Stimulated activated CD4-positive, alpha-beta T cell treated with anti-CD3 and anti-CD28 coated beads, Interleukin-12 subunit alpha, Interleukin-12 subunit beta, amount 100 ng/mL, for 4 hours (primary cell): ENCODE measurements at places on chromosomes 4 and X.
A peak's percentile ranks its signal among the peaks of the same experiment; 100 is the strongest.

GRCh38 chr4:1668488-1668840 lies 15.6 kb downstream of the FAM53A start:
- DNase-seq = no peak

DNA sequence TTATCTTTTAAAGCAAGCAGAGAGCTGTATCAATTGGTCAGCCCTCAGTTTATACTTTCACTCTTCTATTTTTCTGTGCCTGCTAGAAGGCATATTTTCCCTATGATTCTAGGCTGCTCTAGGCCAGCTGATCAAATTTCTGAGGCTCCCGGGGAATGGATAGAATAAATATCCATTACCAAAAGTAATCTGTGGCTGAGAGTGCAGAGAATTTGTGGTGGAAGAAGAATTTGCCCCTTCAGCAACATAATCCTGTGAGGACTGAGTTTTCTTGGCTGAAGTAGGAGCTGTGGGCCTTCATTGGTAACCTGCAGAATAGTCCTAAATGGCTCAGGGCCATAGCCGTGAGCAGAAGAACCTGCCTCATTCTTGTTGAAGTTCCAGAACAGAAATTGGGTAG lies 314.6 kb upstream of the CASK start:
- DNase-seq = no peak

- DNase-seq = no peak
Measured at GRCh38 chrX:18994713-18995112, 10.8 kb upstream of the PHKA2 start.

- DNase-seq = no peak
Measured at GRCh38 chr4:11467931-11468330, 39.2 kb upstream of the HS3ST1 start.

DNA sequence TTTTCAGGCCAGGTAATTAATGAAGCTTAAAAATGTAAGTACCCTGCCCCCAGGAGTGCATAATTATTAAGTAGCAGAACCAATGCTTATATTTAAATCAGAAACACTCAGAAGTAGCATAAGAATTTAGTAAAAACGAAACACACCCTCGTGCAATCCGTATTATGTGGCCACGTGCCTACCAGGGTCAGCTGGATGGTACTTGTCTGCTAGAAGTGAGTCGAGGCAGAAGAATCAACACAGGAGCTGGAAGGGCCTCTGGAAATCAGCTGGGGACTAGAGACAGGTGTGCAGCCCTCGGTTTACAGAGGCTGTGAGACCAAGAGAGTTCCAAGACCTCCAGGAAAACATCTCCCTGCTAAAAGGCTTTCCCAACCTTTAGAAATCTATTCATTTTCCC lies 559 bp upstream of the FAM47E start:
- no peak for DNase-seq

GRCh38 chr4:80876810-80877209 lies 153.7 kb upstream of the BMP3 start:
- no peak for DNase-seq

- no peak for DNase-seq
Measured at GRCh38 chrX:2231570-2232192, 269.1 kb downstream of the DHRSX start.

GRCh38 chr4:183909187-183909586 lies 4.1 kb downstream of the STOX2 start:
- no peak for DNase-seq

DNA sequence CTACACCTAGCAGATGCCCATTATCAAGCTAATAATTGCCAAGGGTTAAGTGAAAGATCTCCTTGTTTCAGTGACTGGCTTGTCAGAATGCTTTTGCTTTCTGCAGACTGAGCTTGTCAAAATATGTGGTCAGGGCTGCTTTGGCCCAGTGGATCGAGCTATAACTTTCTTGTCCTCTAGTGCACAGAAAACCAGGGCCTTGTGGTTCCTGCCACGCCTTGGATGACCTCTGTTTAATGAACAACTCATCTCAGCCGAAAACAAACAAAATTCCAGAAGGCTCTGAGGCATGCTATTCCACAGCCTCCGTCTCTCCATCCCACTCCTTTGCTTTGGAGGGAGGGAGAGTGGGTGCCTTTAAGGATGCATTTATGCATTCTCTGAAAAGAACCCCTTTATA lies 11.3 kb downstream of the EVC start:
- no peak for DNase-seq

GRCh38 chr4:7390906-7391636 lies 43.7 kb downstream of the PSAPL1 start:
- DNase-seq = no peak

GRCh38 chrX:37348231-37348970 lies 763 bp upstream of the PRRG1 start:
- DNase-seq = no peak

DNA sequence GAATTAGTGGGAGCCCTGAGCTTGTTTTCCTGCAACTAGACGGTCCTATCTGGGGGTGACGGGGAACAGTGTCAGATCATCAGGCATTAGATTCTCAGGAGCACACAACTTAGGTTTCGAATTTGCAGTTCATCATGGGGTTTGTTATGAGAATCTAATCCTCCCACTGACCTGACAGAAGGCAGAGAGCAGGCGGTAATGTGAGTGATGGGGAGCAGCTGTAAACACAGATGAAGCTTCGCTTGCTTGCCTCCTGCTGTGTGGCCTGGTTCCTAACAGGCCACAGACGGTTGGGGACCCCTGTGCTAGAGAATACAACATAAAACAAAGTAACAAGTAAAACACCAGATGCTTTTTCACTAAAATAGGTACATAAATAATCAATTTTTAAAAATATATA lies 86.2 kb upstream of the BLTP1 start:
- no peak for DNase-seq

DNA sequence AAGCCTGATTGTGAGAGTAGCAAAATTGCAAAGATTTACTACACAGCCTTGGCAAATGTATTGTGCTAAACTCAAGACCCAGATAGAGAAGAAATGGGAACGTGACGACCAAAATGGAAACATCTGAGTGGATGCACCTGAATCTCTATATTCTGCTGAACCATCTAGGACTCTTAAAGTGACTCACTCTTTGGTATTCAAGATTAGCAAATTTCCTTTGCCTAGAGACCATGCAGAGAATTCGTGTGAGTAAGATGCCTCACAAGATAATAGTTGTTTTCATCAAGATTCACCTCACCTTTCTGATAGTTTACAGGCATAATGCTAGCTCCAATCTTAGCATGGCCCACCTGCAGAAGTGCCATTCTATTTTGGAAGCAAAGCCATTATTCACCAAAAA lies 14.4 kb upstream of the ATOH1 start:
- no peak for DNase-seq

- DNase-seq = no peak
Measured at GRCh38 chr4:8035371-8035780, 95.7 kb upstream of the AFAP1 start.

- no peak for DNase-seq
Measured at GRCh38 chr4:15690020-15690809, 8.6 kb downstream of the FAM200B start.

GRCh38 chr4:120704538-120704937 lies 218.0 kb downstream of the PRDM5 start:
- no peak for DNase-seq

DNA sequence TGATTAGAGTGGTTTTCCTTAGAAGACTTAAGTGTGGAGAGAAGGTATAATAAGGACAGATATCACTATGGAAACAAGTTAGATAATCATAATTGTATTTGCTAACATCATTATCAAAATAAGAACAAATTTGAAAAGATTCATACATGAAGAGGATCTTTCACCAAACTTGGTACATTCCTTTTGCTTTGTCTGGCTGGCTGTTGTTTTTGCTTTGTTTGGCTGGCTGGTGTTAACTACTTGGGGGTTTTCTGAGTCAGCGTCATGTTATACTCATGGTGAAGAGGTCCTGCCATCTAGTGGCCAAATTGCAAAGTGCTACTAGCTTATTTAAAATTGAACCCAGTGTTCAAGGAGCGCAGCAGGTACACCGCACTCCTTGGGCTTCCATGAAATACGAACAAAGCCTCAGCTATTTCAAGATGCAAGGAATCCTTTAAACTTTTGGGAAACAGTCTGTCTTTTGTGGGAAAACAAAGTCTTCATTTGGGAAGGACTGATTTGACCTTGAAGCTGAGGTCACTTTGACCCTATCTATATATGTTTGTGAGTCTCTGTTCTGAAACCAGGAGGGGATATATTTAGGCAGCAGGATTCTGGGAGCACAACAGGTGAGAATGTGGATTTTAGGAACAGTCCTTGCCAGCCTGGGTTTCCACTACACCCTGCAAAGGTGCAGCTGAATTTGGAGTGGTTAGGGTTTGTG lies 129.7 kb downstream of the PLS3 start:
- DNase-seq = peak; percentile 2

DNA sequence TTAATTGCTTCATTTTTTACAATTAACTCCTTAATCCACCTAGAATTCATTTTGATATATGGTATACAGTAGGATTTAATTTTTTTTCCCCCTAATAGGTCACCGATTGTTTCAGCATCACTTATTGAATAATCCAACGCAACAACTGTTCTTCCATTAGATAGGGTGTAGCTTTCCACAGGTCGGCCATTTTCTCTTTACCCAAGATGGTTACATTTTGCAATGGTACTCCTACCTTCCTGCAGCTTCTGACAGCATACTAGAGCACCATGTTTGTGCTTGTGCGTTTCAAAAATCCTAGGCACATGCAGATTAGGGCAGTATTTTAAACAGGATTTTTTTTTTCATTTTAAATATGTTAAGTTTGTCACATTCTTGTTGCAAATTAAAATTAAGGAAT lies 2.3 kb downstream of the LINC00632 start:
- no peak for DNase-seq

GRCh38 chr4:108762559-108763225 lies at the start of gene ETNPPL:
Gene ETNPPL (minus strand): TSS chr4:108763053. CDS start chr4:108762898, 155 bp downstream.
- DNase-seq = peak; percentile 8

- DNase-seq = no peak
Measured at GRCh38 chrX:8820910-8821527, 19.8 kb upstream of the FAM9A start.

- no peak for DNase-seq
Measured at GRCh38 chr4:1011666-1012033, 224 bp downstream of the FGFRL1 start.

- DNase-seq = no peak
Measured at GRCh38 chr4:152500800-152501434, 35.0 kb downstream of the FBXW7 start.

DNA sequence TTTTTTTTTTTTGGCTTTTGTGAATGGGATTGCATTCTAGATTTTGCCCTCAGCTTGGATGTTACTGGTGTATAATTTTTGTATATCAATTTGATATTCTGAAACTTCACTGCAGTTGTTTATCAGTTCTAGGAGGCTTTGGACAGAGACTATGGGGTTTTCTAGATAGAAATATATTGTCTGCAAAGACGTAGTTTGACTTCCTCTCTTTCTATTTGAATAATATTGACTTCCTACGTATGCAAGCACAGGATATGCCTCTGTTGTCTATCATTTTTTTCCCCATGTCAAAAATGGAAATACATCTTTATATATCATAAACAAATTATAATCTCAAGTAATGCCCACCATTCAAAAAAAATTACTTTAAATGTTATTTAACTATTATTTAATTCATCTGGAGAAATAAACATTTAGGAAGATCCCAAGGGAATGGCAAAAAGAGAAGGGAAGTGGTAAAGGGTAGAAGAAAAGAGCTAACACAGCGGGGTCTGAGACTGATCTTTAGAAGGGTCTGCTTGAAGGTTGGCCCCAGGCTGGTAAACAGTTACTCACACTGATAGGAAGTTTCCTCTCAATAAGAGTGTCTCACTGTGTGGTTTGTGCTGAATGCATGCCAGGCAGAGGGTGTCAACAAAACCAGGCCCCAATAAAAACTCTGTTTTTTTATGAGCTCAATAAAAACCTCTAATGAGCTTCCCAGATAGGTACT lies 35.7 kb downstream of the ZNF518B start:
- no peak for DNase-seq

GRCh38 chr4:76283900-76284299 lies 22.6 kb upstream of the STBD1 start:
- no peak for DNase-seq

DNA sequence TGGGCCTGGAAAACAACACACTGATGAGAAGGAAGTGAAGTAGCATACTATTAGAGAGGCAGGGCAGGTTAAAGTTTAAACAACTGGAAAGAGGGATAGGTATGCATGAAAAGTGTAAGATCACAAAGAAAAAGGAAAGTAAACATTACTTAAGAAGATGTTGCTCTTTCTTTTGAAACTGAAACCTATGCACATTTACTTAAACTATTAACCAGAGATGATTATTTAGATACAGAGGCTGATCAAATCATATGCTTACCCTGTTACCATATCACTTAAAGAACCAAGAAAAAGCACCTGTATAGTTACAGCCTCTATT lies 37.8 kb downstream of the NAP1L5 start:
- DNase-seq = no peak
